Activated CD8-positive, alpha-beta memory T cell treated with anti-CD3 and anti-CD28 coated beads for 1 hour (primary cell): ENCODE measurements at places on chromosomes 2 and 18.

DNA sequence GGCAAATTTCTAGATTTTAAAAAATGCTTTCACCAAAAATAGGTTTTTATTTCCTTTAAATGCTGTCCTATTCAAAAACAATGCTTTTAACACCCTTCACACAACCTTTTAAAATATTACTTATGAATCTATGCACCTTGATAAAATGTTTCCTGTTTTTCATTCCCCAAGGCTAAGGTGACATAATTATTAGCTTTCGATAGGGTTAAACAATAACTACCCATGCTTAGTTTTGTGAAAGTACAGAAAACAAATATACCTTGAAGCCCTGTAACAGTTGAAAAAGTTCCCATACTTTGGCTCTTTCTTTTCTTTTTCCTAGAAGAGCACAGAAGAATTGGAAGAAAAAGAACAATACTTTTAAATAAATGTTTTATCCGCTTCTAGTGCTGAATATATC, 54.9 kb upstream of the ITPRID2 start:
- no peak for DNase-seq

DNA sequence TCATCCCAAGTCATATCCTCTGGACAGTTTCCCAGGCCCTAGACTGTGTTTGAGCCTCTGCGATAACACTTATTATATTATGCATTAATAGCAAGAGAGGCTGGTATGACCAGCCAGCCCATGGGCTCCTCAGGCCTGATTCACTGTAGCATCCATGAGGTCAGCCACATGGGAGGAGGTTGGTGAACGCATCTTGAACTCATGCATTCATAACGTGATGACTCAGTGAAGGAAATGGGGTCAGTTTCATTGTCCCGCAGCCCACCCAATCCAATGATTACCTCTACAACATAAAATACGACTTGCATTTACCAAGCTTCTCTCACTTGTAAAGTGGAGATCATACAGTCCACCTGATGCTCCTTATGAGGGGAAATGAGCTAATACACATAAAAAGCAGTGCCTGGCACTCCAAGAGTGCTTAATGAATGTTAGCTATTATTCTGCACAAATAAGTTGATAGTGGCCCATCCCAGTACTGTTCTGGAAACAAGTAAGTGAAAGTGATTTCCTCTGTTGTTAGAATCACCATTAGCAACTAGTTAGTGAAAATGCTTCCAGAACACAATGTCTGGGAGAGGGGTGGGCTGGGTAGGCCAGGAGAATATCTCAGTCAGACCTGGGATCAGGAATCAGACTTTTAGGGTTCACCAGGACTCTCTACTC, 46.1 kb upstream of the CELF4 start:
- DNase-seq, result no peak

DNA sequence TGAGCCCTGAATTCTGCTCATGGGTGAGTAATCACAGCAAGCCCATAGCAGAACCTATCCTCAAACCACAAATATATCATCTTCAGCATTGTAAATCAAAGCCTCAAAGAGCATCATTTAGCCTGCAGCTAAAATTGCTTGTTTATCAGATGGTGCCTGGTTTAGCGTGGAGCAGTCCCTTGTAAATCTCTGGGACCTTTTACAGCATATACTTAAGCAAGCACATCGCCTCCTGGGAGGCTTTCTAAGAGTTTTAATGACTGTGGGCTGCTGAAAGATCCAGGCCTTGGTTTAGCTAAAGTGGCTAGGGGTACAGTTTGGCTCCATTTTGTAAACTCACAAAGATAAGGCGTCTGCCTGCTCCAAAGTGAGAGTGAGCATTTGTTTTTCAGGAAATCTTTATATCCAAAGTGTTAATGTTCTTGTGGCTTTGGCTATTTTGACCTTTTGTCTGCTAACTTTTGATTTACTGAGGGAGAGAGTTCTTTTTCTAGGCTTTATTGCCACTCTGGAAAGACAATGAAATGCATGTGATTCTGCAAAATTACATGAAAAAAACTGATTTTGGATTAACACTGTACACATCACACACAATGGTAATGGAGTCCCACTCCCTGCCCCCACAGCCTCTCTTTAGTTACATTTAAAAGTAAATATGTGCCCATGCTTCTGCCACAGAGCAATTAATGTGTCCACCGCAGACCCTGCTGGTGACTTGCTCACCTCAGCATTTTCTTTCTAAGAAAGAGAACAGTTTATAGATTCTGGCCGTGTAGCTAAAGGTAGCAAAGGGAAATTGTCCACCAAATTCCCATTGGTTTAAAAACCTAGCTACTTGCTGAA, 194.8 kb downstream of the LNPK start:
- DNase-seq, result no peak

DNA sequence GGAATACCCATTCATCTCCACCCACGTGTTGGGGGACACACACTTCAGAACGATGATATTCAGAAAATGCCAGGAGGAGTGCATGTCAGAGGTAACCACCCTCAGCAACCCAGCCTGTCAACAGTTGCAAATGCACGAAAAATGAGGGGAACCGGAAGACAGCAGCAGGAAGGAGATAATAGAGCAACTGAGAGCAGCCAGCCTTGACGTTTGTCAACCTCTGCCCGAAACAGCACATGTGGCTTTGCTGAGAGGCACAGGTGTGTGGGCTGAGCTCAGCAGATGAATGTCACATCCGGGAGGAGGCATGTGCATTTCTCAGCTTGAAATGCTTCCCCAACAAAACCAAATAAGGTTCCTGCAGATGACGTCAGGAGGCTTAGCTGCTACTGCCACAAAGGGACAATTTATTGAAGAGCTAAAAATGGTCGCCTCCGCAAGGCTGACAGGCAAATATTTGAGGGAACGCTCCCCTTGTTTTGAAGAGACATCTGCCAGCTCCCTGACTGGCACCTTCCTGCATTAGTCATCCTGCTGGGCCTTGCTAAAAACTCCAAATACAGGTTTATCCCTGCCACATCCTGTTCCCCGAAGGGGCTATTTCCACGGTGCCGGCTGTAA, 419.0 kb downstream of the NBAS start:
- peak; percentile 19 for DNase-seq

DNA sequence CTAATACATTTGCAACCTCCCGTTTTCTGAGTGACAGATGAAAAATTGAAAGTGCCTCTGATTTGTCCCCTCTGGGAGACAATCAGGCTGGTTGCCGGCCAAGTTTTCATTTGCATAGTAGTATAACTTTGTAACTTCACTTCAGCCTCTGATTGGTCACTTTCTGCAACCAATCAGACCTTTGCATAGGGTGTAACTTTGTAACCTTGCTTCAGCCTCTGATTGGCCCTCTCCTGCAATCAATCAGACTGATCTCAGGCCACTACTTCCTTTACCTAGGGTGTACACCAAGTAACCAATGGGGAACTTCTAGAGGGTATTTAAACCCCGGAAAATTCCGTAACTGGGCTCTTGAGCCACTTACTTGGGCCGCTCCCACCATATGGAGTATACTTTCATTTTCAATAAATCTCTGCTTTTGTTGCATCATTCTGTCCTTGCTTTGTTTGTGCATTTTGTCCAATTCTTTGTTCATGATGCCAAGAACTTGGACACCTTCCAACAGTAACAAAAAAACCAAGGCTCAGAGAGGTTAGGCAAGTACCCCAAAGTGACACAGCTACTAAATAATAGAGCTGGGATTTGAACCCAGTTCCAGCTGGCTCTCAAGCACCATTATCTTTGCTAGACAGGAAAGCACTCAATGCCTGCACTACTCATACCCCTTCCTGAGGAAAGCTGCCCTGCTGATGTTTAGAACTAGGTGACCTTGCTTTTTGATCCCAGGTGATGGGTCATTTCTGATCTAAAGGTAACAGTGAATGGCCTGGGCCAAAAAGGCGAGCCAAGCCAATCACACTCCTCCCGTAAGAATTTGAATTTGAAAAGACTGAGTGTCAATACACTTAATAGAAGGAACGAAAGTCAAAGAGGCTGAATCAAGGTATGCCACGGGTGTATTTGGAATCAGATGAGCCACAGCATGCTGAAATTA, 10.9 kb upstream of the MYOM1 start:
- no peak for DNase-seq

GRCh38 chr2:240603846-240604245, 17.3 kb downstream of the CAPN10 start:
- no peak for DNase-seq

- no peak for DNase-seq
Measured at GRCh38 chr18:23971666-23972230, 42.8 kb upstream of the TTC39C start.

DNA sequence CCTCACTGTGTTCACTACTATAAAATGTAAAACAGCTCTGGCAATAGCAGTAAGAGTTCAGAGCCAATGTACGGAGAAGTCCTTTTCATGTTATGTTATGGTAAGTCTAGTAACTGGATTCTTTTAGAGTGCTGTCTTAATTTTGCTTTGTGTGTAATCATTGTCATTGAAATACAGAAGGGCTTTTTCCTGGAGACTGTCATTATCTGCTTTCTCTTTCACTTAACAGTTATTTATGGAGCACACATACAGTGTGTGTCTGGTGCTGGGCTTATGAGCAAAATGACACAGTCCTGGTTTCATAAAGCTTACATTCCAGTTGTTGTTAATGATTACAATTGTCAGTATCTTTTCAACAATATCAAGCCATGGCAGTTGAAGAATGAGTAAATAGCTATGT, 95.5 kb downstream of the CCDC102B start:
- no peak for DNase-seq

- DNase-seq, result no peak
Measured at GRCh38 chr2:238899386-238899785, 51.5 kb downstream of the TWIST2 start.

- no peak for DNase-seq
Measured at GRCh38 chr2:207764096-207764630, 5.5 kb downstream of the FZD5 start.

GRCh38 chr18:76673281-76674185, 148.8 kb upstream of the ZNF236 start:
- DNase-seq, result no peak

GRCh38 chr2:20578895-20579825, 71.7 kb downstream of the HS1BP3 start:
- no peak for DNase-seq

- DNase-seq, result no peak
Measured at GRCh38 chr2:104863146-104863467, 9.2 kb downstream of the POU3F3 start.

DNA sequence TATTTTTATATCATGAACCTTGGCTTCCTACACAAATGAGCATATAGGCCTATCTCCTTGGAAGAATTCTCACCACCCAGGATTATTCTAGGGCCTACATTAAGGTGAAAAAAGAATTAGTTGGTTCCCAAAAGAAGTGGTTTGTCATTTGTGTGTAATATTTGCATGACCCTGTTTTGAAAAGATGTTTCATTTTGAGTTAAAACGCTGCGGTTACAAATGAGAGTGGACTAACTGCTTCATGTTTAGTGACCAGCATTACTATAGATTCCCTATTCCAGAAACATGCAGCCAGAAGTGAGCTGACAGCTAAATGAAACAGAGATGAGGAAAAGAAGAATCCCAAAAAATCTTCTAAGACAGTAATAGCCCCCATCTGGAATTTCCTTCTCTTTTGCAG, 44.1 kb upstream of the TMEM178A start:
- no peak for DNase-seq

GRCh38 chr18:6576718-6577375, 152.7 kb upstream of the ARHGAP28 start:
- no peak for DNase-seq

- no peak for DNase-seq
Measured at GRCh38 chr18:77111449-77111848, 21.1 kb downstream of the MBP start.

DNA sequence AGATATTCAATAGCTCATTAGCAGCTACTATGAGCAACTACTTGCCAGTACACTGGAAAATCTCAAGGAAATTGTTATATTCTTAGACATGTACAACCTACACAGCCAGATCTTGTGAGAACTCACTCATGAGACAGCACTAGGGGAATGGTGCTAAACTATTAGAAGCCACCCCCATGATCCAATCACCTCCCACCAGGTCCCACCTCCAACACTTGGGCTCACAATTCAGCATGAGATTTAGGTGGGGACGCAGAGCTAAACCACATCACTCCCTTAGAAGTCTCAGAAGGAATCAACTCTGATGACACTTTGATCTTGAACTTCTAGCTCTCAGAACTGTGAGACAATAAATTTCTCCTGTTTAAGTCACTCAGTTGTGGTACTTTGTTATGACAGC, 418.3 kb upstream of the SPHKAP start:
- no peak for DNase-seq

DNA sequence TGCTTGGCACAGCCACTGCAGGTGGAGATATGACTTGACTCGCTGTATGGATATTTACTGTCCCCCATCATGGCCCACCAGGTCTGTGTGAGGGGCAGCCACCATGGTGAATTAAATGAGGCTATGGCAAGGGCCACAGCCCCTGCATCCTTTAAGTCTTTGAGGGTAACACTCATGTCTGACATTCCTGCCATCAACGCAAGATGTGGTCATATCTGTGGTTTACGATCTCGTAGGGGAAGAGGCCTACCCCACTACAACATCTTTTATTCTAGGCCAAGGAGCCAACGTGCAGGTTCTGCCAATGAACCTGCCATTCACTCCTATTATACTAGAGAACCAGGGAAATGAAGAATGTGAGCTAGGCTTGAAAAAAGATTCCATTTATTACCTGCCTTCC, 381.6 kb upstream of the ID2 start:
- DNase-seq, result no peak

- no peak for DNase-seq
Measured at GRCh38 chr2:97741251-97741650, 27.9 kb downstream of the ZAP70 start.

DNA sequence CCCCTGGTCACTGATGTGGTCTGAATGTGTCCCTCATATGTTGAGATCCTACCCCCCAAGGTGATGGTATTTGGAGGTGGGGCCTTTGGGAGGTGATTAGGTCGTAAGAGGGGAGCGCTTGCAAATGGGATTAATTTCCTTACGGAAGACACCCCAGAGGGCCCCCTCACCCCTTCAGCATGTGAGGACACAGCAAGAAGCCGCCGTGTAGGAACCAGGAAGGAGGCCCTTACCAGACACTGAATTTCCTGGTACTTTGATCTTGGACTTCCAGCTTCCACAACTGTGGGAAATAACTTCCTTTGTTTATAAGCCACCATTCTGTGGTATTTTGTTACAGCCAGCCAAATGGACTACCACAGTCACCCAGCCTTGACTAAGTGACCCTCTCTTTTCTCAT, 35.9 kb downstream of the NCK2 start:
- no peak for DNase-seq

- DNase-seq, result no peak
Measured at GRCh38 chr18:10239991-10240634, 214.3 kb upstream of the APCDD1 start.

DNA sequence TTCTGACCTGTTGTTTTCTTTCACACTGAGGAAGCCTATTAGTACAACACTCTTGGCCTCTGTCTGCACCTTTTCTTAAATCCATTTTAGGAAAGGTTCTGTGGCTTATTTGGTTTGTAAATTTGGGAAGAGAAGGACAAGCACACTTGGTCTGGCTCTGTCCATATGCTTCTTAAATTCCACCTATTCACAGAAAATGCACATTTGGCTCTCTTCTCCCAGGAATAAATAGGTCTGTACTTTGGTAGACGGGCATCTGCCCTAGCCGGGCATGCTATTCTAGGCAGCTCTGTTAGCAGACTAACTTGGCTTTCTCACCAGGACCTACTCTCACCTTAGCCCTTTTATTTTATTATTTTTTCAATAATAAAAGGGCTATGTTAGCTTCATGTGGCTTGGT, 1211.8 kb upstream of the SLC39A10 start:
- DNase-seq, result no peak
